ENCODE measurements at places on chromosomes 13 and 19. TPM values are rescaled to one million over a fixed set of nuclear protein-coding genes. Genes with fewer than 3 reads are reported as not detected.

The SHD gene
- not detected for total RNA-seq

The TUBB4A gene
- total RNA-seq, result 7.8 TPM

The KCNN1 gene
- total RNA-seq, result not detected

The CEACAM5 gene
- 374 TPM for total RNA-seq

The HSD17B14 gene
- total RNA-seq, result 9.0 TPM

The POSTN gene
- total RNA-seq, result 18.5 TPM

The IZUMO1 gene
- 56.0 TPM for total RNA-seq

The SIAH3 gene
- total RNA-seq, result not detected

The ZNF69 gene
- 0.18 TPM for total RNA-seq

The MAG gene
- total RNA-seq, result not detected

The ZNF429 gene
- 13.7 TPM for total RNA-seq

GRCh38 chr13:41561170-41561569 lies 103.8 kb downstream of the RGCC start:
- H3K4me3 ChIP-seq, result no peak overlapping the region
- H3K27me3 ChIP-seq, result no peaks in the 10 kb centered on the region
- H3K27ac ChIP-seq, result no peak overlapping the region
- H3K4me1 ChIP-seq, result no peaks in the 10 kb centered on the region
- H3K36me3 ChIP-seq, result no peaks in the 10 kb centered on the region

GRCh38 chr19:39402346-39403300 lies 4.0 kb upstream of the ZFP36 start:
- no peaks in the 10 kb centered on the region for H3K27me3 ChIP-seq
- peak overlapping the region; percentile 99 for H3K27ac ChIP-seq
- DNase-seq, result peak; percentile 81
- H3K4me3 ChIP-seq, result peak overlapping the region; percentile 73

- no peak overlapping the region for H3K4me3 ChIP-seq
- no peaks in the 10 kb centered on the region for H3K4me1 ChIP-seq
- no peak overlapping the region for H3K27ac ChIP-seq
- no peak for DNase-seq
- H3K36me3 ChIP-seq, result no peaks in the 10 kb centered on the region
Measured at GRCh38 chr13:33448889-33449288, 163.3 kb upstream of the STARD13 start.

- H3K4me3 ChIP-seq, result peak overlapping the region; percentile 82
- peak overlapping the region; percentile 98 for H3K27ac ChIP-seq
- no peaks in the 10 kb centered on the region for H3K36me3 ChIP-seq
- H3K4me1 ChIP-seq, result peaks cover 23% of the 10 kb centered on the region
- no peak for DNase-seq
Measured at GRCh38 chr19:45467115-45467455, 711 bp upstream of the FOSB start.

- H3K4me1 ChIP-seq, result no peaks in the 10 kb centered on the region
- no peak overlapping the region for H3K27ac ChIP-seq
- no peak overlapping the region for H3K4me3 ChIP-seq
- H3K27me3 ChIP-seq, result no peaks in the 10 kb centered on the region
Measured at GRCh38 chr19:5066768-5067167, 97.9 kb downstream of the KDM4B start.

GRCh38 chr13:105660561-105660960 lies 874.9 kb downstream of the EFNB2 start:
- no peaks in the 10 kb centered on the region for H3K27me3 ChIP-seq
- H3K36me3 ChIP-seq, result no peaks in the 10 kb centered on the region
- no peak for DNase-seq
- no peaks in the 10 kb centered on the region for H3K4me1 ChIP-seq

DNA sequence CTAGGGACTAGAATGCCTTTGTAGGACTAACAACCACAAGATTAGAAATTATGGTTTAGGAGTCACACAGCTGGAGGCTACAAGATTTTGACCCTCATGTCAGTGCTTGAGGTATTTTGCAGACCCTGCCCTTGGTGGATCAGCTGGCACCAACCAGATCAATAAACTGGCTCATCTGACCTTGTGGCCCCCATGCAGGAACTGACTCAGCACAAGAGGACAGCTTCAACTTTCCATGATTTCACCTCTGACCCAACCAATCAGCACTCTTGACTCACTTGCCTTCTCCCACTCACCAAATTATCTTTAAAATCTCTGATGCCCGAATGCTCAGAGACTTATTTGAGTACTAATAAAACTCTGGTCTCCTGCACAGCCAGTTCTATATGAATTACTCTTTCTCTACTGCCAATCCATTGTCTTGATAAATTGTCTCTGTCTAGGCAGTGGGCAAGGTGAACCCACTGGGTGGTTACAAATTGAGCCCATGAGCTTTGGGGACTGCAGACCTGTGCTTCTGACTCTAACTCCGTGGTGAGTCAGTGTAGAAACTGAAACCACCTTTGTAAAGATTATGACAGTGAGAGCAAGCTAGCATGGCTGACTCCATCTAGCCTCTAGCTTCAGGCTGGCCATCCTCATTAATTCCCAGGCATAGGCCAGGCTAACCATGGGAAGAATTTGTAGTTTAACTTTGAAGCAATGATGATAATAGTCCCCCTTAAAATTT lies 33.9 kb upstream of the CEACAM8 start:
- H3K4me3 ChIP-seq, result no peak overlapping the region
- no peak overlapping the region for H3K27ac ChIP-seq
- DNase-seq, result no peak
- H3K4me1 ChIP-seq, result no peaks in the 10 kb centered on the region
- H3K36me3 ChIP-seq, result no peaks in the 10 kb centered on the region
- no peaks in the 10 kb centered on the region for H3K27me3 ChIP-seq

- no peaks in the 10 kb centered on the region for H3K27me3 ChIP-seq
- peaks cover 37% of the 10 kb centered on the region for H3K4me1 ChIP-seq
- no peak for DNase-seq
- no peaks in the 10 kb centered on the region for H3K36me3 ChIP-seq
- peak overlapping the region; percentile 97 for H3K27ac ChIP-seq
Measured at GRCh38 chr19:1871630-1872029, 8.3 kb upstream of the KLF16 start.

DNA sequence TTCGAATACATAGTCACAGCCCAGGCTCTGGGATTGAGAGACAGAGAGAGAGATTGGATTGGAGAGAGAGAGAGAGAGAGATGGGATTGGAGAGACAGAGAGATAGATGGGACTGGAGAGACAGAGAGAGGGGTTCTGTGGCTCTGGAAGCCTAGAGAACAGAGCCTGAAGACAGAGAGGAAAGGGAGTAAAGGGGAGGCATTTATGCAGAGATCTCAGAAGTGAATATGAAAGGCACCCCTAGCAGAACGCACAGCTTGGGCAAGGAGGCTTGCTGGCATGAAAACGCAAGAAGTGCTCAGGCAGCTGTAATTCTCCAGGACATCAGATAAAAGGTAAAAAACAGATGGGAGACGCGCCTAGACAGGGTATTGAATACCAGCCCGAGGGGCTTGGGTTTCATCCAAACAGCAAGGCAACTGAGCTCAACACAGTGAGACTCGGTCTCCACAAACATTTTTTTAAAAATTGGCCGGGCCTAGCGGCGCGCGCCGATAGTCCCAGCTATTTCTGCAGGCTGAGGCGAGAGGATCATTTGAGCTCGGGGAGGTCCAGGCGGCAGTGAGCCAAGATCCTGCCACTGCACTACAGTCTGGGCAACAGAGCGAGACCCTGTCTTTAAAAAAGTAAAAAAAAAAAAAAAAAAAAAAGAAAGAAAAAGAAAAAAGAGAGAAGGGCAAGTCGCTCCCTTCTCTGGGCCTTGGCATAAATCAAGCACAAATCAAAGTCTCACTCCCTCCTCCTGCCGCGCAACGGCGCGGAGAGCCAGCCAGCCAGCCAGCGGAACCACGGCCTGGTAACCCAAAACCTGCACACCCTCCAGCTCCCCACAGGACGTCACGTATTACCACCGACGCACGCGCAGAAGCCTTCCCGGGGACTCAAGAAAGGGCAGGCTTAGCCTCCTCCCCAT lies 774 bp upstream of the PPP2R1A start:
- H3K4me1 ChIP-seq, result peaks cover 38% of the 10 kb centered on the region
- H3K4me3 ChIP-seq, result peak overlapping the region; percentile 28
- DNase-seq, result no peak
- peaks cover 18% of the 10 kb centered on the region for H3K36me3 ChIP-seq

DNA sequence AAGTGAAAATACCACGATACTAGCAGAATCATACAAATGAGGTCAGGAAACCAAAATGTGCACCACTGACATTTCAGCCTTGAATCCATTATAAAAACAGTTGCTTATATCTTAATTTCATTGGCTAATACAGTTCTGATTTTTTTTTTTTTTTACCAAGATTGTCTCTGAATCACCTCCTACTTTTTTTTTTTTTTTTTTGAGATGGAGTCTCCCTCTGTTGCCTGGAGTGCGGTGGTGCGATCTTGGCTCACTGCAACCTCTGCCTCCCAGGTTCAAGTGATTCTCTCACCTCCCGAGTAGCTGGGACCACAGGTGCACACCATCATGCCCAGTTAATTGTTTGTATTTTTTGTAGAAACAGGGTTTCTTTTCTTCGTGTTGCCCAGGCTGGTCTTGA lies 270.2 kb downstream of the LMO7 start:
- no peaks in the 10 kb centered on the region for H3K36me3 ChIP-seq
- H3K4me3 ChIP-seq, result no peak overlapping the region
- peak overlapping the region; percentile 39 for H3K27ac ChIP-seq
- no peak for DNase-seq

- H3K4me3 ChIP-seq, result no peak overlapping the region
- no peaks in the 10 kb centered on the region for H3K27me3 ChIP-seq
- no peaks in the 10 kb centered on the region for H3K36me3 ChIP-seq
- H3K4me1 ChIP-seq, result no peaks in the 10 kb centered on the region
- DNase-seq, result no peak
Measured at GRCh38 chr13:107456431-107456830, 758.9 kb downstream of the LIG4 start.

DNA sequence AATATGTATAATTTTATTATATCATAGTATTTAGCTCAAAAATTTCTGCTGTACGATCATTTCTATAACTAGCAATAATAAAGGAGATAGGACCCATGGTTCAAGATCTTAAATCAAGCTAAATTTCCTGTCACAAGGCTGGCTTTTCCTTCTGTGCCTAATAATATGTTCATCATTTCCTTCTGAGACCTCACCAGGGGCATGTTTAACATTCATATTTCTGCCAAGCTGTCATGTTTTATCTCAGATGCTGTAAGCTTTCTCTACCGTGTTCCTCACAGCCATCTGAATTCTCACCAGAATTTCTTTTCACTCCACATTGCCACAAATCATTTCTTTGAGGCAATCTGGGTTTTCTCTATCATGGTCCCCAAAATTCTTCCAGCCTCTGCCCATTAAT lies 482.3 kb upstream of the SGCG start:
- no peak for DNase-seq
- H3K36me3 ChIP-seq, result no peaks in the 10 kb centered on the region
- H3K27ac ChIP-seq, result no peak overlapping the region
- H3K27me3 ChIP-seq, result no peaks in the 10 kb centered on the region
- no peaks in the 10 kb centered on the region for H3K4me1 ChIP-seq

GRCh38 chr13:81726037-81726726 lies 1385.3 kb upstream of the SPRY2 start:
- H3K36me3 ChIP-seq, result no peaks in the 10 kb centered on the region
- no peaks in the 10 kb centered on the region for H3K27me3 ChIP-seq
- no peak overlapping the region for H3K4me3 ChIP-seq
- DNase-seq, result no peak

DNA sequence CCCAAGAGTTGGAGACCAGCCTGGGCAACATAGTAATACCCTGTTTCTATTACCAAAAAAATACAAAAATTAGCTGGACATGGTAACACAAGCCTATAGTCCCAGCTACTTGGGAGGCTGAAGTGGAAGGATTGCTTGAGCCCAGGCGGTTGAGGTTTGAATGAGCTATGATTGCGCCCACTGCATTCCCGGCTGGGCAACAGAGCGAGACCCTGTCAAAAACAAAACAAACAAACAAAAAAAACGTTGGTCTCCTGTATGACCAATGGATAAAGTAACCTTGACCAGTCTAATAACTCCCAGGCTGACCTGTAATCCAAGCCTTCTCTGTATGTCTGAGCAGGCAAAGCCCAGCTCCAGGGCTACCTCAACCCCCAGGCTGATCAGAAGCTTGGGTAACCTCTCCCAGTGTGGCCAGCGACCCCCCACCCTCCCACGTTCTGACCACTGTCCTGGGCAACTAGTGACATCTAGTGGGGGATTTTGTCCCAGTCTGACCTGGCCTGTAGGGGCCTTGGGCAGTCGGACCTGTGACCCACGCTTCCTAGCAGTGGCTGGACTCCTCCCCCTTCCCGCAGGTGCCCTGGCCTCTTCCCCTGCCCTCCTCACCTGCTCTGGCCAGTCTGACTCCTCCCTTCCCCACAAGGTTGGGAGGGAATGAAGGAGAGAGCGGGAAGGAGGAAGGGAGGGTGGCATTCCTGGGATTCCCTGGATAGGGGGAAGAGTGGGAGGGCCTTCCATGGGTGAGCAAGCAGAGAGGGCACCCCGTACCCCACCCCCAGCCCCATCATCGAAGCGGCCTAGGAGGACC lies 1.0 kb upstream of the BCAM start:
- peak overlapping the region; percentile 75 for H3K27ac ChIP-seq
- peaks cover 18% of the 10 kb centered on the region for H3K4me1 ChIP-seq
- no peaks in the 10 kb centered on the region for H3K36me3 ChIP-seq
- H3K4me3 ChIP-seq, result peak overlapping the region; percentile 57

DNA sequence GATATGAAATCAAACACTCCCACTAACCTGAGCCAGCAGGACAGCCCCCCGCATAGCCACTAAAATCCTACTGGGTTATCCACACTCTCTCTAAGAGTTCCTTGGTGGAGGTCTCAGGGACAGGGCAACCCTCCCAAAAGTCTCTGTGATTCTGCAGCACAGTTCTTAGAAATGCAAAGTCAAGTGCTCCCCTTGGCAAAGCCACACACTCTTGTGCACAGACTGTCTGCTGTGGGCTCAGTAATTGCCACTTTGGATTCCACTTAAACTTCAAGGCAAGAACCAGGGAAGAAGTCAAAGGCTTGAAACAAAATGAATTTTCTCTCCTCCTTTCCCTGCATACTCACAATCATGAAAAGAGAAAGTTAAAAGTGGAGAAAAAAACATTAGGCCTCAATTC lies 61.5 kb downstream of the DOCK9 start:
- no peak overlapping the region for H3K4me3 ChIP-seq
- no peak overlapping the region for H3K27ac ChIP-seq

- no peak for DNase-seq
- H3K4me3 ChIP-seq, result no peak overlapping the region
- H3K36me3 ChIP-seq, result no peaks in the 10 kb centered on the region
Measured at GRCh38 chr13:59413126-59413525, 750.6 kb downstream of the DIAPH3 start.

GRCh38 chr13:22320991-22321390 lies 650.1 kb downstream of the FGF9 start:
- no peaks in the 10 kb centered on the region for H3K4me1 ChIP-seq
- H3K27ac ChIP-seq, result no peak overlapping the region
- DNase-seq, result no peak
- H3K4me3 ChIP-seq, result no peak overlapping the region

GRCh38 chr13:30421093-30422053 lies 920 bp upstream of the UBE2L5 start:
- DNase-seq, result peak; percentile 37
- no peaks in the 10 kb centered on the region for H3K36me3 ChIP-seq
- peaks cover 60% of the 10 kb centered on the region for H3K4me1 ChIP-seq
- peak overlapping the region; percentile 94 for H3K27ac ChIP-seq
- no peaks in the 10 kb centered on the region for H3K27me3 ChIP-seq

GRCh38 chr19:54248016-54248601 lies 5.5 kb upstream of the LILRA6 start:
- no peak for DNase-seq
- H3K36me3 ChIP-seq, result no peaks in the 10 kb centered on the region
- H3K4me3 ChIP-seq, result no peak overlapping the region
- H3K27ac ChIP-seq, result peak overlapping the region; percentile 50
- H3K4me1 ChIP-seq, result no peaks in the 10 kb centered on the region

GRCh38 chr13:64551755-64552154 lies 2678.4 kb downstream of the PCDH9 start:
- no peak overlapping the region for H3K4me3 ChIP-seq
- no peak overlapping the region for H3K27ac ChIP-seq
- no peak for DNase-seq
- no peaks in the 10 kb centered on the region for H3K27me3 ChIP-seq
- H3K4me1 ChIP-seq, result no peaks in the 10 kb centered on the region
